ENCODE measurements at places on chromosomes 5 and 9. TPM values are rescaled to one million over a fixed set of nuclear protein-coding genes. Genes with fewer than 3 reads are reported as not detected.

Gene SPATA9
- 0.29 TPM for total RNA-seq

Gene HOMER1
- 20.0 TPM for total RNA-seq

Gene SH2D3C
- total RNA-seq, result 1.6 TPM

Gene BRD9
- total RNA-seq, result 38.2 TPM

Gene ANKRD31
- 0.45 TPM for total RNA-seq

DNA sequence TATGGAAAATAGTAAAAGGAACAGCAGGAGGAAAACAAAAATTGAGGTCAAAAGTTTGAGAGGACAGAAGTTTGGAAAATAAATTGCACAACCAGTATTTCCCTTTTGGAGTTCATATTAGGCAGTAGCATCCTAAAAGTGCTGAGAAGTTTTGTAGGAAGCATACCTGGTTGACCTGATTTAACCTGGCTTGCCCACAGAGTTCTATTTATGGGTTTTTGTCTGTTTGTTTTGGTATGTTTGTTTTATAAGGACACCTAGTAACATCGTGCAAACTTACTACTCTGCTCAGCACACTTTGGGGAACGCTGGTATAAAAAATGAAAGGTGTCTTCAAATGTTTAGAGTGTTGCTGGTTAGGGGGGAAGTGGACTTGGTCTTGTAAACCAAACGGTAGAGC, 15.1 kb downstream of the ADRB2 start:
- peaks cover 10% of the 10 kb centered on the region for H3K4me1 ChIP-seq
- H3K36me3 ChIP-seq, result no peaks in the 10 kb centered on the region
- DNase-seq, result no peak
- no peak overlapping the region for H3K27ac ChIP-seq
- H3K27me3 ChIP-seq, result peaks cover 7% of the 10 kb centered on the region
- no peak overlapping the region for H3K4me3 ChIP-seq

DNA sequence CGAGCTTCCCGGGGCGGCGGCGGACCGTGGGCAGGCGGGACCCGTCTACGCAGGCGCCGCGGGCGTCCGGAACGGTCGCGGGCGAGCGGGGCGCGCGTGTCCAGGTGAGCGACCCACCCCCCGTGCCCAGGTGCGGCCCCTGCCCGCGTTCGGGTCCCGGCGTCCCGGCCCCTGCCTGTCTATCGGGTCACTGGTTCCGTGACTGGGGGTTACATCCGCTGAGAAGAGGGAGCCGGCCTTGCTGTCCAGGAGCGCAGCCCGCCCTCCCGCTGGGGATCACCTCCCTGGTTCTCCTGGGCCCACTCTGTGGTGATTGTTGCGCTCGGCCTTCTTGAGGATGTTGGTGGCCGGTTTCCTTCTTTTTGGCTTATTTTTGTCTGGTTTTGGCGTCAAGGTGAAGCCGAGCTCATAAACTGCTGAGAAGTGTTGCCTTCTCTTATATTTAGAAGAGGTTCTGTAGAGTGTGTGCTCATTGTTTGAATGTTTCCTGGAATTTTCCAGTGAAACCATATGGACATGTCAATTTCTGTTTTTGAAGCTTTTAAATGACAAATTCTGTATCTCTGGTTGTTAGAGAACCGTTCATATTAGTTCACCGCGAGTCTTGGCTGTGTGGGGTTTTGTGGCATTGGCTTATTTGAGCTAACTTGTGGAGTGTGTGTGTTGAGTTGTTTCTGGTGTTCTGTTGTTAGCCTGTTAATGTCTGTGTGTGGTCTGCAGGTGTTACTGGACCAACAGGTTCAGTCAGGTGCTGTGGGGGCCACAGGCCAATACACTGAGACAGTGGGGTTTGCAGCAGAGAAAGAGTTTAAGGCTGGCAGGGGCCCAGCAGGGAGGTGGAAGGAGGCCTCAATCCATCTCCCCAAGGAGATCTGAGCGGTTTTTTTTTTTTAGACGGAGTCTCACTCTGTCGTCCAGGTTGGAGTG, 621 bp downstream of the CEP72 start:
- H3K36me3 ChIP-seq, result peaks cover 30% of the 10 kb centered on the region
- H3K4me1 ChIP-seq, result peaks cover 22% of the 10 kb centered on the region
- H3K27ac ChIP-seq, result peak overlapping the region; percentile 90

GRCh38 chr9:83432104-83432627, 106.0 kb downstream of the FRMD3 start:
- no peak overlapping the region for H3K4me3 ChIP-seq
- no peak for DNase-seq
- H3K27ac ChIP-seq, result no peak overlapping the region
- H3K27me3 ChIP-seq, result no peaks in the 10 kb centered on the region

DNA sequence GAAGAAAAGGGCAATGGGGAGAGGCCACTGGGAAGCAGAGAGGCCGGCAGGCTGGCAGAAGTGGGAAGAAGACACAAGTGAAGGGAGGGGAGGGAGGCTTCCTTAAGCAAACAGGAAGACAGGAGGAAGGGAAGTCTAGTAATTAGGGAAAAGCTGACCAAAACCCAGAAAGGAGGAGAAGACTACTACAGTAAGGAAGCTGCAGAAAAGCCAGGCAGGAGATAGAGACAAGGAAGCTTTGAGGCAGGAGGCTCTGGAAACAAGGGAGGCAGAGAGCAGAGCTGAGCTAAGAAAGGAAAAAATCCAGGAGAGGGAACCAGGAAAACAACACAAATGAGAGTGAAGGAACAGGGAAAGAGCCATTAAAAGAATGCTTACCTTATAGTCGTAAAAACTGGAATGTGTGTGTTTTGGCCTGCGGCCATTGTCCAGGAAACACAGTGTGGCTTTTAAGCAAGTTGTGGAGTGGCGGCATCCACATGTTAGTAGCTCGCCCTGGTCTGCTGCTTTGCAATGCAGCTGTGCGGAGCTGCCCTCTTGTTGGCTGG, 317.1 kb upstream of the CLINT1 start:
- H3K4me3 ChIP-seq, result no peak overlapping the region
- no peak for DNase-seq
- peaks cover 29% of the 10 kb centered on the region for H3K4me1 ChIP-seq

DNA sequence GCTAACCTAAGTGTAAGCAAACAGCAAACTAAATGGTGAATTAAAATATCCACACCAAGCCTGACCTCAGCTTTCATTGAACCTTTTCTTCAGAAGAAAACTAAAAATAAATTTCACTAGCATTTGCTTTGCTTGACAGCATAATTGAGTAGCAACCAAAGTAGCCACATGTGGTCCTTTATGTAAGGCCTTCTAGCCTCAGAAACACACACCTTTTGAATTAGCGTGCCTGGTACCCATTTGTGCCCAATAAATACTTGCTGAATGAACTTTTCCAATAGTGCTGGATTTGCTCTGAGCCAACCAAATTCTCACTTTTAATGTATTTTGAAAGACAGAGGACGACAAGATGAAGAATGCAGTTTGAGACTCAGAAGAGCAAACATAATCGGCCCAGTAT, 2.1 kb upstream of the NIPBL start:
- no peak for DNase-seq
- H3K27ac ChIP-seq, result peak overlapping the region; percentile 95
- no peaks in the 10 kb centered on the region for H3K27me3 ChIP-seq
- H3K36me3 ChIP-seq, result peaks cover 8% of the 10 kb centered on the region
- peak overlapping the region; percentile 92 for H3K4me3 ChIP-seq
- H3K4me1 ChIP-seq, result peaks cover 32% of the 10 kb centered on the region

DNA sequence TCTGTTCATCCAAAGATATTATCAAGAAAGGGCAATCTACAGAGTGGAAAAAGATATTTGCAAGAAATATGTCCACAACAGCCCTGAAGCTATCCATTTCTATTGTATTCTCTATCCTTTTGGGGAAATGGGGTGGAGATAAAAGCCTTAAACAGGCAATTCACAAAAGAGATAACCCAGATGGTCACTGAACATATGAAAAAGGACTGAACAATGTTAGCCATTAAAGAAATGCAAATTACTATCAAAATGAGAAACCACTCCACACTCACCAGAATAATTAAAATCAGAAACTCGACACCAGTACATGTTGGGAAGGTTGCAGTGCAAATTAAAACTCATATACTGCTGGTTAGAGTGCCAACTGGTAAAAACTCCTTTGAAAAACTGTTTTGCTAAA, 955.2 kb upstream of the DMAC1 start:
- peaks cover 26% of the 10 kb centered on the region for H3K4me1 ChIP-seq
- peaks cover 10% of the 10 kb centered on the region for H3K36me3 ChIP-seq
- H3K4me3 ChIP-seq, result no peak overlapping the region
- no peak for DNase-seq
- no peaks in the 10 kb centered on the region for H3K27me3 ChIP-seq
- H3K27ac ChIP-seq, result no peak overlapping the region

- H3K36me3 ChIP-seq, result peaks cover 7% of the 10 kb centered on the region
- no peak for DNase-seq
- H3K27ac ChIP-seq, result peak overlapping the region; percentile 29
- H3K27me3 ChIP-seq, result no peaks in the 10 kb centered on the region
- peak overlapping the region; percentile 33 for H3K4me3 ChIP-seq
Observed at GRCh38 chr9:123834889-123835562, 94.9 kb downstream of the DENND1A start.

GRCh38 chr5:132506094-132506692, 15.6 kb upstream of the IRF1 start:
- H3K4me3 ChIP-seq, result no peak overlapping the region
- no peaks in the 10 kb centered on the region for H3K4me1 ChIP-seq
- H3K27ac ChIP-seq, result no peak overlapping the region
- no peaks in the 10 kb centered on the region for H3K36me3 ChIP-seq

GRCh38 chr9:100066539-100066938, 32.3 kb downstream of the ERP44 start:
- peaks cover 5% of the 10 kb centered on the region for H3K4me1 ChIP-seq
- H3K27me3 ChIP-seq, result no peaks in the 10 kb centered on the region
- DNase-seq, result no peak
- H3K27ac ChIP-seq, result no peak overlapping the region
- H3K36me3 ChIP-seq, result peaks cover 7% of the 10 kb centered on the region
- H3K4me3 ChIP-seq, result no peak overlapping the region

DNA sequence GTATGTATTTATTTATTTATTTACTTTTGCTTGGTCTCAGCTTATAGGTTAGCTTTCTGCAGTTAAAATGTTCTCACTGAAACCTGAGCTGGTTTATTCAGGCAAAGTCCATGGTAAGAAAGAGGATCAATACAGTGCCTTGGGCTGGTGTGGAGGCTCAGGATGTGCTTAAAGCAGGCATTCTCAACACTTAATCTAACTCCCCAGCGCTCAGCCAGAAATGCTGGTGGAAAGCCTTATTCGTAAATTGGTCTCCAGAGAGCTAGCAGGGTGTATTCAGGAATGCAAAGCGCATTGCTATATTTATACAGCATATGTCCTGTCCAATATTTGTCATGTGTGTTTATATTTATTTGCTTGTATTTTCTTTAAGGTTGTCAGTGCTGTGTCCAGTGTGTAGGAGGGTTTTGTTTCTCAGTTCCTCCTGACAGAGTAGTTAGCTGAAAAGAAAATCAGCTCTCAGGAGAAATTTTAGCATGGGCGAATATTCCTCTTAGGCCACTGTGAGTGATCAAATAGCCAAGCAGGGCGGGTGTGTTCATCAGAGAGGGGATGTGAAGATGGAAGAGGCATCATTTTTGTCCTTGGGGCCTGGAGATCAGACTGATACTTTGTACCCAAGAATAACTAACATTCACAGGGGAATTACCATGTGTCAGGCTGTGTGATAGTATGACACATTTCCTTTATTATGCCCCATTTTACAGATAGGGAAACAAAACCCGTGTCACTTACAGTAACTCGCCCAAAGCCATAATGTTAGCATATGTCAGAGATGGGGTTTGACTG, 65.8 kb downstream of the DOCK2 start:
- H3K27ac ChIP-seq, result no peak overlapping the region
- peaks cover 39% of the 10 kb centered on the region for H3K27me3 ChIP-seq
- H3K4me1 ChIP-seq, result peaks cover 19% of the 10 kb centered on the region
- H3K36me3 ChIP-seq, result no peaks in the 10 kb centered on the region

DNA sequence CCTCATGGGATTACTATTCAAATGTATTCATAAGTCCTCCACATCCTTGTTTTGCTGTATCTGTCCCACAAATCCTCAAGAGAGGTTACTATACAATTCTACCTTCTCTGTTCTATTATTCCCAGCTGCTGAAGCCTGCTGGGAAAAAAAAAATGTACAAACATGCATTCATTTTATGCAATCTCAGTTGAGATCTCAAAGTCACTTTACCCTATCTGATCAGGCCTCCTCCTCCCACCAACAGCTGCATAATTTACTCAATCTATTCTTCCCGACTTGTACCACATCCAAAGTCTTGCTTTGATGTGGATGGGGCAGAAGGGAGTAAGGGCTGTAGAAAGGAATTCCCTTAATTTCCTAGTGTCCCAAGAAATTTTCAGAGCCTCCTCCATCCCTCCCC, 28.6 kb downstream of the PSIP1 start:
- H3K4me3 ChIP-seq, result no peak overlapping the region
- no peak overlapping the region for H3K27ac ChIP-seq
- no peaks in the 10 kb centered on the region for H3K27me3 ChIP-seq
- no peak for DNase-seq

GRCh38 chr9:15936306-15936921, 383.6 kb downstream of the CCDC171 start:
- peak overlapping the region; percentile 47 for H3K27ac ChIP-seq
- no peaks in the 10 kb centered on the region for H3K27me3 ChIP-seq
- peaks cover 11% of the 10 kb centered on the region for H3K4me1 ChIP-seq

- no peak overlapping the region for H3K27ac ChIP-seq
- no peaks in the 10 kb centered on the region for H3K4me1 ChIP-seq
- H3K4me3 ChIP-seq, result no peak overlapping the region
- no peaks in the 10 kb centered on the region for H3K27me3 ChIP-seq
- H3K36me3 ChIP-seq, result peaks cover 4% of the 10 kb centered on the region
Observed at GRCh38 chr9:7117676-7118561, 360.1 kb downstream of the KDM4C start.
